ENCODE measurements at places on chromosomes 4 and X. TPM values are rescaled to one million over a fixed set of nuclear protein-coding genes. Genes with fewer than 3 reads are reported as not detected.

PCYT1B gene
- 0.36 TPM for total RNA-seq

LGI2 gene
- 3.0 TPM for total RNA-seq

FGF13 gene
- total RNA-seq, result 1.7 TPM

ATP1B4 gene
- 1.8 TPM for total RNA-seq

LRCH2 gene
- 1.0 TPM for total RNA-seq

SLC10A4 gene
- total RNA-seq, result not detected

NWD2 gene
- total RNA-seq, result not detected

HPGD gene
- 1.4 TPM for total RNA-seq

HHIP gene
- total RNA-seq, result not detected

VEGFC gene
- total RNA-seq, result 7.5 TPM

CXCL8 gene
- 0.30 TPM for total RNA-seq

GAGE1 gene
- not detected for total RNA-seq

FAM114A1 gene
- total RNA-seq, result 19.5 TPM
